NCI-H748 treated with DMSO at 0.1 percent for 48 hours (cell line): ENCODE measurements at places on chromosomes 4 and X.

DNA sequence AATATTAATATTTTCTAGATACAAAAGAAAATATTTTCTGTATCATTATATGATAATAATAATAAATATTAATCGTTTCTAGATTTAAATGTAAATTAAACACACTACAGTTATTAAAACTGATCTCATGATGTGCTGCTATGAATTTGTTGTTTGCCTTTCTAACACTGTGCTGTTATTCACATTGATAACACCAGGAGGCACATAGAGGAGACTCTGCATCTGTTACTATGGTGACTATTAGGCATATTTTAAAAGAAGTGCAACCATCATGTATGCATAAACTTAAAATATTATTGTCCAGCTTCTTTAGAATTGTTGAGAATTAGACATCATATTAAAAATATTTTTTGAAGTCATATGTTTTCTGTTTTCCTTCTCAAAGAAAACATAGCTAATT is 11.8 kb upstream of the PDGFC start:
- DNase-seq: no peak

GRCh38 chrX:36856849-36857248 is 151.3 kb upstream of the FAM47C start:
- DNase-seq: no peak

- DNase-seq: no peak
Measured at GRCh38 chr4:97396605-97397004, 746.7 kb downstream of the STPG2 start.

- DNase-seq: no peak
Measured at GRCh38 chrX:40391662-40392061, 189.1 kb upstream of the ATP6AP2 start.

DNA sequence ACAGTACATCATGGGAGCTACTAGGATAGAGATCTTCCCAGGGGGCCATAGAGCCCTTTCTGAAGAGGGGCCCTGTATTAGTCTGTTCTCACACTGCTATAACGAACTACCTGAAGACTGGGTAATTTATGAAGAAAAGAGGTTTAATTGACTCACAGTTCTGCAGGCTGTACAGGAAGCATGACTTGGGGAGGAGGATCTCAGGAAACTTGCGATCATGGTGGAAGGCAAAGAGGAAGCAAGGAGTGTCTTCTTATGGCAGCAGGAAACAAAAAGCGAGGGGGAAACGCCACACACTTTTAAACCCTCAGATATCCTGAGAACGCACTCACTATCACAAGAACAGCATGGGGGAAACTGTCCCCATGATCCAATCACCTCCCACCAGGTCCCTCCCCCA is 4.2 kb upstream of the SLC9A6 start:
- no peak for DNase-seq

DNA sequence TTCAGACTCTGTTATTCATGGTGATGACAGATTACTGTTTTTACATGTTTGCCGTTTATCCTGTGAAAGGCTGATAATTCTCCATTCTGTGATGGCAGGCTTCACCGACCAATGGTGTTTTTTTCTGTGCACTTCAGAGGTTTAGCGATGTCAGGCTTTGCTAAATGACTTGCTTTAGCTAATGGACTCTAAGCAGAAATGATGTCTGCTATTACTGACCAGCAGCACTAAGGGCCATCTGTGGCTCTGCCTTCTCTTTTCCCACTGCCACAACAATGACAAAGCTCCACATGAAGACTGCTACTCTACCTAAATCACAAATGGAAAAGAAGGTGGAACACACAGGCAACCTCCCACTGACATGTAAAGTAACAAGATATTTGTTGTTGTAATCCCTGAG is 68.4 kb upstream of the ALB start:
- DNase-seq: no peak

- DNase-seq: no peak
Measured at GRCh38 chr4:17324386-17324830, 187.5 kb downstream of the QDPR start.

DNA sequence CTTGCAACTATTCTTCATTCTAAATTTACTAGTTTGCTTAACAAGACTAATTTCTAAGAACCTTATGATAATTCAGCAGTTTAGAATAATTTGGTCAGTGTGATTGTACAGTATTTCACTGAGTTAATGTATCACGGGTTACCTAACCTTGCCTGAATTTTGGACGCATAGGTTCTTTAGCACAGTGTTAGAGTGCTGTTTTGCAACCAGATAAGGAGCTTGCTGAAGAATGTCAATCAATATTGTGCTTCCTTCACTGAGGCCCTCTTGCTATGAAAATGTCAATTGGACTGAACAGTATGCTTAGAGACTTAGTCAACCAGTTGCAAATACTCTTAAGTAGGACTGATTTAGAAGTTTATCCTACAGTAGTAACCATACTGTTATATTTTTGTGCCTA is 19.6 kb downstream of the VAMP7 start:
- DNase-seq: no peak

DNA sequence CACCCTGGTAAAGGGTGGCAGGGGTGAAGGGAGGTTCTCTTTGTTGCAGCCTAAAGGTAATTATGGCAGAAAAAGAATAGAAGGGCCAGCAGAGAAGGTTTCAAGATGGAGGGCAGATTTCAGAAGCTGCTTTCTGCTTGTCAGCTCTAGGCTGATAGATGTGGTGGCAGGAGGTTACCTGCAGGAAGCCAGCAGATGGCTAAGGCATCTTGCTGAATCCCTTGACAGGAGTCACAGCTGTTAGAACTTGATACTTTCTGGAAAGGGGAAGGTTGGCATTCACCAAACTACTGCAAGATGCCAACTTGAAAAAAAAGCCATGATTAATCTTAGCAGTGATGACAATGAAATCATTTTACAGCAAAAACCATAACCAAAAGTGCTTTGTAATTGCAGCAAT is 69.5 kb upstream of the CBLL2 start:
- DNase-seq: no peak

DNA sequence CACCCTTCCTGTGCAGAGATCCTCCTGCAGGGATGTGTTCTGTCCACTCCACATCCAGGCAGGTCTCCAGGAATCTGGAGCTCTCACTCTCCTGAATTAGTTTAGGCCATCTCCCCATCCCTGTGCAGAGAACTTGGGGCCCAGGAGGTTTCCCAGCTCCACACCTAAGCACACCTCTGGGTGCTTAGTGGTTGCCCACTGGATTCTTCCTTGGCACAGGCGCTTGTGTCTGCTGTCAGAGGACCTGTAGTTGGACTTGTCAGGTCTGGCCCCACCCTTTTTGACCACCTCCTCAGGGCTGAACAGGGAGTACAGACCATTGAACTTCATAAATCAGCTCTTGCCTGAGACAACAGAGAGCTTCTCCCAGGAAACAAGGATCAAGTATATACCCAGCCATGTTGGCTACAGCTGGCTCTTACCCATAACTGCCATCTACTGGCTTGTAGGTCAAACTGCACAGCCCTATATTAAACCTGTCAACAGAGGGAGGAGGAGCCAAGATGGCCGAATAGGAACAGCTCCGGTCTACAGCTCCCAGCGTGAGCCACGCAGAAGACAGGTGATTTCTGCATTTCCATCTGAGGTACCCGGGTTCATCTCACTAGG is 275.5 kb downstream of the PPARGC1A start:
- DNase-seq: peak; percentile 78

- DNase-seq: no peak
Measured at GRCh38 chr4:168441412-168441811, 38.9 kb downstream of the DDX60L start.
